Left colon (tissue), 2 donors: ENCODE measurements at places on chromosomes 2 and 18. TPM values are rescaled to one million over a fixed set of nuclear protein-coding genes. Genes with fewer than 3 reads are reported as not detected.
A peak's percentile ranks its signal among the peaks of the same experiment; 100 is the strongest.

GRCh38 chr2:240885566-240885965 is 10.4 kb downstream of the MAB21L4 start:
- no peak for DNase-seq

IL18RAP gene
- total RNA-seq, result 0.52 TPM

- DNase-seq, result no peak
Observed at GRCh38 chr18:2882201-2882600, 35.4 kb downstream of the EMILIN2 start.

GRCh38 chr18:47163241-47163640 is 12.9 kb downstream of the IER3IP1 start:
- DNase-seq, result no peak

DNA sequence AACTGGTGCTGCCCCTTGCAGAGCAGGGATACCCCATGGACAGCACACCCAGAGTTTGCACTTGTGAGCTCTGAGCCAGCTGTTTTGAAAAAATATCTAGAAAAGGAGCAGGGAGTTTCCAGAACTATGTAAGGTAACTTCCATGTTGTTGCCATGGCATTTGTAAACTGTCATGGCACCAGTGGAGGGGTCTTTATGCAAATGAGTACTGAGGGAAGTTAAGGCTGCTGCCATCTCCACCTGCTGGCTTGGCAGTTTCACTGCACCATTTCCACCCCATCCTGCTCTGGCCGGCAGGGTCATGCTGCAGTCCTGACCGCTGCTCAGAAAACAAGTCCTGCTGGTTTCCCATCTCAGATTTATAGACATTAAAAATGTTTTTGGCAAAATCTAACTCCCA is 52.3 kb upstream of the SNTG2 start:
- DNase-seq, result no peak

DNA sequence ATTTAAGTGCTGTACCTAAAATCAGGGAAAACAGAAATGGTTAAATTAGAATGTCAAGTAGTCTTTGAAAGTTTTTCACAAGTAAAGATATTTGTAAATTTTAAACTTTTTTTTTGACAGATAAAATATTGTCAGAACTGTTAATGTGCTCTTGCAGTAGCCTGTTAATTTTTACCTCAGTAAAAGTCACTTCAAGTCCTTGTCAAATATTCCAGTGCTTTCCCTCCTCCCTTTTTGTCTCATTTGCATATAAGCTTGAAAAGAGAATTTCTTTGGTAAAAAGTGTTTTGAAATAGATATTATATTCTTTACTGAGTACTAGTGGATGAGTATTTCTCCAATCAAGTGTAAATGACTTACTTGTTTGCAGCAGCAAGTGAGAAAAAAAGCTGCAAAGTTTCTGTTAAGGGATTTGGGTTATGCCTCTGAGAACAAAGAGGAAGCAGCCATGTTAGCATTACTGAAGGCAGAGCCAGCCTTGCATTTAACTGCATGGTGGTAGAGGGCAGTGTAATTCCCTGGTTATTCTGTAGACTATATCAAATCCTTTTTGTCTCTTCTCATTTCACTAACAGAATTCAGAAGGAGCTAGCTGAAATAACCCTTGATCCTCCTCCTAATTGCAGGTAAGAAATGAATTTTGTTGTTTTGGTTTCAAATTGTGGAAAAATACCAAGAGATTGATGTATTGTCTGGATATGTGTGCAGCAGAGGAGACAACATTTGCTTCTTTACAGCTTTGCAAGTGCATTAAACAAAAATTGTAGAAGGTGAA is 3.2 kb downstream of the UBE2E3 start:
- peak; percentile 10 for DNase-seq

- DNase-seq, result no peak
Observed at GRCh38 chr2:65608916-65609315, 176.5 kb upstream of the SPRED2 start.

SPP2 gene
- total RNA-seq, result not detected

- DNase-seq, result peak; percentile 52
Observed at GRCh38 chr2:37585982-37586621, 85.3 kb downstream of the CDC42EP3 start.

- no peak for DNase-seq
Observed at GRCh38 chr2:217553202-217553601, 449.6 kb downstream of the TNS1 start.

DNA sequence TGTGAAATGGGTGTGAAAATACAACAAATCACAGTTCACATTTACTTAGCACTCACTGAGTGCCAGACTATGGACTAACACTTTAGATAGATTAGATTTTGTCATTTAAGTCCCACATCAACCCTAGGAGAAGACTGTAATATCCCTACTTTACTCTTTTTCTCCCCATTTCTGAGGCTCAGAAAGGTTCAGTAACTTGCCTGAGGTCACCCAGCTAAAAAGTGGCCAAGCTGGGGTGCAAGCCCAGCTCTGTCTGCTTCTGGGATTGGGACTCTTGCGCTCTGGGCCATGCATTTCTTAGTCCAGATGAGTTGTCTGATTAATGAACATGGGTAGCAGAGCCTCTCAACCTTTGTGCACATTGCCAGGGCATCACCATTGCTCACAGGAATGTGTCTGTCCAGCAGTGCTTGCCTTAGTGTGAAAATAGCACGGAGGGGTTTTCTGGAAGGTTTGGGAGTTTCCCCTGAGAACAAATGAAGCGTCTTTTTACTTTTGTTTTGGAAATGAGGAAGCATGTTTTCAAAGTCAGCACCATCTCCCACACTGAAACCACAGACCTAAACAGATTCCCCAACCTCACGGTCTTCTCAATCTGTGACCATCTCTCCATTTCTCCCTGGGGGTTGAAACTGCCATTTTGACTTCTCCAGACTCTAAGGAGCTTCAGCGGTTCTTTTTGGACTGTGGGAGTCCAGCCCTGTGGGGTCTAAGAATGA is 31.9 kb downstream of the NRP2 start:
- no peak for DNase-seq

GLI2 gene
- 4.0 TPM for total RNA-seq

GRCh38 chr2:227228061-227228667 is 63.7 kb downstream of the COL4A3 start:
- peak; percentile 37 for DNase-seq

ADGRF3 gene
- total RNA-seq, result 0.34 TPM

GRCh38 chr2:21947046-21947445 is 823.3 kb downstream of the TDRD15 start:
- DNase-seq, result no peak

DNA sequence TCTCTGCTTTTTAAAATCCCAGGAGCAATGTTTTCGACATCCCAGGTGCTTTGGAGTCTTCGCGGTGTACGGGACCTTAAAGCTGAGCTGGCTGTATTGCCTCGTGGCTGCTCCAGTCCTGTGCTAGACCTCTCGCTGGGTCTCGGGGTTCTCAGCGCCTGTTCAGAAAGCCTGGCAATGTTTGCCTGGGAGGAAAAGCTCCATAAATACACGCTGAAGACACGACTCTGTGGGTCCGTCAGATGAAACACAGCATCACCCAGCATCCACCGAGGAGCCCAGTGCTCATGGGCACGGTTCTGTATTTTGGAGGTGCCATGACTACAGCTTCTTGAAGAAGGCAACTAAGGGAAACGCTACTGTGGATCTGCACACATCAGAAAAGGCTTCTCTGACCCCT is 21.6 kb downstream of the MBP start:
- DNase-seq, result peak; percentile 16

DNA sequence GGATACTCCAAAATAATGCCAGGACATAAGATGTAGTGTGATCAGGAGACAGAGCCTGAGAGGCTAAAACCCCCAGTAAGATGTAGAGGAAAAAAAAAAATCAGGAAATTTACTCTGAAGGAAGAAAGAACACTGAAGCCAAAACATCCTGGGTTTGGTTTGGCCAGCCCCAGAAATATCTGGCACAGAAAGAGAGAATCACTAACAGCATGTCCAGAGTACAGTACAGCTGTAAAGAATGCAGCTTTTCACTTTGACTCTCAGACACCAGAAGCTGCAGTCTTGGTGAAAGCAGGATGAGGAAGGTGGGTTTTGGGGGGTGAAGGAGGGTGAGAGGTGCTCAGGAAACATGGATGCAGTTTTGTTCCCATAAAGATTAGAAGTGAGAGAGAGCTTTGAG is 1577.7 kb upstream of the ACVR2A start:
- DNase-seq, result no peak

DNA sequence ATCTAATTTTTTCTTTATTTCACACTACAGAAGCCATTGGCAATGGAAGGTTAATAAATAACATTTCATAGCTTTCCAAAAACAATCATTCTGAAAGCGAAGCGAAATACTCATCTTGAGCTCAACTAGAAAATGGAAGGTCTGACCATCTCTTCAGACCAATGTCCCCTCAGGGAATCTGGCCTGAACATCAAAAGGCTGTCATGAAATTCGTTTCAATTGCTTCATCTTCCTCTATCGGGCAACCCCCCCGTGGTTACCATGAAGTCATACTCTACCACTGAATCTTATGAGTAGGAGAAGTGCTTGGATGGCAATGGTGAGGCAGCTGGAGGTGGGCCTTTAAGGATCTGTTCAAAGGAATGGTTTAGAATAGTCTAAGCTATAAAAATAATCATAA is 22.9 kb upstream of the CYTIP start:
- DNase-seq, result no peak

DNAJC27 gene
- 4.8 TPM for total RNA-seq

DOK6 gene
- 0.45 TPM for total RNA-seq

DNA sequence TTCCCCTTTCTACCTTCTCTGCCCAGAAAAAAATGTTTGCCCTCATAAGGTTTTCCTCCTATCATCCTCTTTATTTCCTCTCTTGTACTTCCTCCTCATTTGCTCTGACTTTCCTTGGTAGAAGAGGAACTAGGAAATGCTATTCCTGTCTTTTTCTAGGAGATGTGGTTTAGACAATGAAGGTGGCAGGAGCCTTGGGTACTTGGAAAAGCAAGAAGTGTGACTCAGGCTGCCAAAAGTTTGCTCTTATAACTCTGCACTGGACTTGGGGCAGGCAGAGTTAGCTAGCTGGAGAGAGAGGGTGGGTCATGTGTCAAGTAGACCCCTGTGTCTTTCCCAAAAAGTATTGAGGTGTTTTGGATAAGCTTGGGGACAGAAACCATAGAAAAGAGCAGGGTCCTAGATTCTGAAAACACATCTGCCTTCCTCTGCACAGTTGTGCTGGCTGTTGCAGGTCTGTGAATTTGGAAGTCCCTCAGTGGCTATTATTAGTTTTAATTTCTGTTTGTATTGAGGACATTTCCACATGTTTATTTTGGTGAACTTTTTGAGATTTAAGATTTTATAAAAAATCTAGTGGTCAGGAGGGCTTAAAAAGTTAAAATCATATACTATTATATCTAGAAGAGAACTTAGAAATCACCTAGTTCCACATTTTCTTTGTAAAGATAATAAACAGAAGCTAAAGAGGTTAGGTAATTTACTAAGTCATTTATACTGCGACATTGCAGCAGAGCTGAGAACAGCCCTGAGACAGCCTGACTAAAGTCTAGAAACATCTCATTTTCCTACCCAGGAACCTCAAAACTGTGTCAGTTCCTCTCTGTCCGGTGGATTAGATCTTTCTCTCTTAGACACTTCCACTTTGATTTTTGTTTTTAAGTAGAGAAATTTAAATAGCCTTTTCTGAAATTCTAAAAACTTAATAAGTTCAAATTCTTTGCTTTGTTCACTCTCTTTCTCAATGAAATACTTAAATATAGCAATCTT is 16.0 kb downstream of the INSIG2 start:
- DNase-seq, result no peak
